Smooth muscle cell of the umbilical artery (primary cell): ENCODE measurements at places on chromosomes 4 and X. TPM values are rescaled to one million over a fixed set of nuclear protein-coding genes. Genes with fewer than 3 reads are reported as not detected.

The GAGE12F gene
- total RNA-seq: not detected in 2 replicates

The AMTN gene
- total RNA-seq: not detected in 2 replicates

The MAP3K15 gene
- total RNA-seq: under 0.01 and 0.14 TPM in 2 replicates

The HSFX2 gene
- not detected in 2 replicates for total RNA-seq

The SPACA5 gene
- total RNA-seq: not detected in 2 replicates

The NDNF gene
- 1.2 and 1.5 TPM in 2 replicates for total RNA-seq
